Activated CD8-positive, alpha-beta memory T cell treated with anti-CD3 and anti-CD28 coated beads for 4 hours (primary cell): ENCODE measurements at places on chromosomes 2 and 18.

DNA sequence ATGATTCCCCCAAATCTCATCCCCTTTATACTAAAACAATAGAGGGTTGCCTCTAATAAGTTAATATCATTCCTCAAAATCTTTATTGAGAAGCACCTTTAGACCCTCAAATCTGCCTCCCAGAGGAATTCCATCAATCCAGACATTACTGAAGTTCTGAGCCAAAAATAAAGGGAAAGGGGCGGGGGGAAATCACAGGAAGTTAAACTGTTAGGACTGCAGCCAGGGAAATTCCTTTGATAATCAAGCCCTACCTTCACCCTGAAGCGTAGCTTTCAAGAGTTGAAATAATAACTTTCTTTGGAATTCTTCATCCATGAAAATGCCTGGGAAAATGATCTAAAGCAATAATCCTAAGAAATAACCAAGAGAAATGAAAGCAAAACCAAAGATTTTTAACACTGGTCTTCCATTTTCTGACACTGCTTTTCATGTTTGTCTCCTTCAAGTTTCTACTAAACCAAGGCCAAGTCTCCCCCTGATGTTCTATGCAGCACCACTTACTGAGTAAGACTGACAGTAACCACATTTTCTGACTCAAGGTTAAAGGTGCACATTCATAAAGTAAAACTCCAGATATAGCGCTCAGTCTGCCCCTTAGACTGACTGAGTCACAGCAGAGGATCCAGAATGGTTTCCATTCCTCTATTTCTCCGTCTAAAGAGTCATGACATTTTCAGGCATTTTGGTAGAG lies 78.2 kb downstream of the TCF4 start:
- DNase-seq, result no peak

- no peak for DNase-seq
These were observed 5.9 kb upstream of the NARS1 start for GRCh38 chr18:57627488-57627887.

DNA sequence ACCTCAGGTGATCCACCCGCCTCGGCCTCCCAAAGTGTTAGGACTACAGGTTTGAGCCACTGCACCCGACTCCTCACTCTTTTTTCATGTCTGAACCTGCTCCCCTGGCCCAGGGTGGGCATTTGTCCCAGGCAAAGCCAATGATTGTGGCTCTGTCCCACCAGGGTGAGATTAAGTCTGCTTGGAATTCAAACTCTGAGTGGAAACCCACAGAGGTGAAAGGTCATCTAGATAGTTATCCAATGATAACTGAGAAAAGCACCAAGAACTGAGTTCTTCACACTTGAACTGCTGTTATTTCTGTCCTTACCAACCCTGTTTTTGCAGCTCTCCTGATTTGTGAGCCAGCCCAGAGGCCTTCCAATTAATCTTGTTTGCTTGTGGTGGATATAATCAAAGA lies 62.4 kb upstream of the ACVR1 start:
- DNase-seq, result no peak

DNA sequence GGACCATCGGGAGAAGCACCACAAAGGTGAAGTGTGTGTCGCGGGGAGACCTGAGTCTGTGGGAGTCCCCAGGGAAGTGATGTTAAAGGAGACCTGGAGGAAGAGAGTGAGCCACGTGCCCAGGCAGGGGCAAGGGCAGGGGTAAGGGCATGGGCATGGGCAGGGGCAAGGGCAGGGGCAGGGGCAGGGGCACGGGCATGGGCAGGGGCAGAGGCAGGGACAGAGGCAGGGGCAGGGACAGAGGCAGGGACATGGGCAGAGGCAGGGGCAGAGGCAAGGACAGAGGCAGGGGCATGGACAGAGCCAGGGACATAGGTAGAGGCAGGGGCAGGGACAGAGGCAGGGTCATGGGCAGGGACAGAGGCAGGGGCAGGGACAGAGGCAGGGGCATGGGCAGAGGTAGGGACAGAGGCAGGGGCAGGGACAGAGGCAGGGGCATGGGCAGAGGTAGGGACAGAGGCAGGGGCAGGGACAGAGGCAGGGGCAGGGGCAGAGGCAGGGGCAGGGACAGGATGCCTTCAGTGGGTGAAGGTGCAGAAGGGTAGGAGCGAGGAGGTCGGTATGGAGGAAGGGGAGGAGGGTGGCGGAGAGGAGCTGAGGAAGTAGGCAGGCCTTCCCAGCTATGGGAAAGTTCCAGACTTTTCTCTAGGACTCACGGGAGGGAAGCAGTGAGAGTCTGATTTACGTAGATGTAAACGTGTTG lies 33.3 kb downstream of the NTSR2 start:
- no peak for DNase-seq

DNA sequence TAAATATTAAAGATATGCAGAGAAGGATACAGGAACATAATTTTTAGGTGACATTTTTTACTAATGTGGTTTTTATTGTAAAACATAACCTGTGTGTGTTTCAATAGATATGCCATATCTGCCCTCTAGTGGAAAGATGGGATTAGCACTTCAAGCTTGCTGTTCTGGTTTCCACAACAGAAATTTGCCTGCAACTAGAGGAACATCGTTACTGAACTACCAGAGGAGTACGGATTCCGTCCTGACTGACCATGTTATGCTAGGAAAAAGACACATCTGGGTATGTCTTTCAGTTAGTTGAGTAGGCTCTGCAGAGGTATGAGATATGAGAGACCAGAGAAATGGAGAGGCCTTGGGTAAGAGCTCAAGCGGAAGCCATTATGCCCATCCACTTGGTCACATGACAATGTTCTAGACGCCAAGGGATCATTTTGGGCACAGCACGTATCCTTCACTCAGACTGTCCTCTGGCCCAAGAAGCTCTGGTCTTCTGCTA lies 104.9 kb downstream of the MBD2 start:
- no peak for DNase-seq

DNA sequence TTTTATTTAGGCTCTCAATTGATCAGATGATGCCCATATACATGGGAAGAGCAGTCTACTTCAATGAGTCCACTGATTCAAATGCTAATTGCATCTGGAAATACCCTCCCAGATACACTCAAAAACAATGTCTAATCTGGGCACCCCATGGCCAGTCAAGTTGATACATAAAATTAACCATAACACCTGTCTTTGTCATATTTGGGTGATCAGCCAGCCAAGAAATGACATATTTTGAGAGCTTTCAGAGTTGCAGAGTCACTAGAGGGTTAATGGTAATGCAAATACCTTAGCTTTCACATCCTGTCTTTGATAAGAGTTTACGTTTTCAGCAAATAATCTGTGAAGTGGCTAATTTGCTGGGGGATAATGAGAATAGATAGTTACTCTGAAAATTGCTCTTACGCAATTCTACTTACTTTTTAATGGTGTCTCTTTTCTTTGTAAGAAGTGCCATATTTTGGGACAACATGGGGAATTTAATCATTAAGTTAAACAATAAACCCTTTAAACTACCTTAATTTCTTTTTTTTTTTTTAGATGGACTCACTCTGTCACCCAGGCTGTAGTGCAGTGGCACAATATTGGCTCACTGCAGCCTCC lies 49.1 kb downstream of the CCDC195 start:
- DNase-seq, result no peak

DNA sequence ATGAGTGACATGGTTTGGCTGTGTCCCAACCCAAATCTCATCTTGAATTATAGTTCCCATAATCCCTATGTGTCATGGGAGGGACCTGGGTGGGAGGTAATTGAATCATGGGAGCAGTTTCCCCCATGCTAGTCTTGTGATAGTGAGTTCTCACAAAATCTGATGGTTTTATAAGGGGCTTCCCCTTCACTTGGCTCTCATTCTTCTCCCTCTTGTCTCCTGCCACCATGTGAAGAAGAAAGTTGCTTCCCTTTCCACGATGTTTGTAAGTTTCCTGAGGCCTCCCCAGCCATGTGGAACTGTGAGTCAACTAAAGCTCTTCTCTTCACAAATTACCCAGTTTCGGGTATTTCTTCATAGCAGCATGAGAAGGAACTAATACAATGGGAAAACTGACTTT lies 14.0 kb downstream of the DNAH7 start:
- DNase-seq, result no peak

- DNase-seq, result no peak
These were observed 582.4 kb upstream of the RAB6C start for GRCh38 chr2:129396980-129397599.

DNA sequence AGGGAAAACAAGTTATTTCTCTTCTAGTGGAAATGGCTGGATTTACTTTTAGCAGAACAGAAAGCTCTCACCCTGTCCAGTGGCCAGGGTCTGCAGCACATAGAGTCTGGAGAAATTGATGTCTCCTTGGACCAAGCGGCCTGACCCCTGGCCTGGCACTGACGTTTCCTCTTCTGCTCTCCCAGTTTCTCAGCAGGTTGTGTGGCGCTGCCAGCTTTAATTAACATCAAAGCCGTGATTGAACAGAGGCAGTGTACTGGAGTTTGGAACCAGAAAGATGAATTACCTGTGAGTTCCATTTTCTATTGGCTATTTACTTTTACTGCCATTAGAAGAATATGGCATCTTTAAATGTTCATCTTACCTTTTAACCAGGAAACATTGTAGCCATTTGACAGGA lies 20.9 kb downstream of the CD8A start:
- DNase-seq, result no peak

DNA sequence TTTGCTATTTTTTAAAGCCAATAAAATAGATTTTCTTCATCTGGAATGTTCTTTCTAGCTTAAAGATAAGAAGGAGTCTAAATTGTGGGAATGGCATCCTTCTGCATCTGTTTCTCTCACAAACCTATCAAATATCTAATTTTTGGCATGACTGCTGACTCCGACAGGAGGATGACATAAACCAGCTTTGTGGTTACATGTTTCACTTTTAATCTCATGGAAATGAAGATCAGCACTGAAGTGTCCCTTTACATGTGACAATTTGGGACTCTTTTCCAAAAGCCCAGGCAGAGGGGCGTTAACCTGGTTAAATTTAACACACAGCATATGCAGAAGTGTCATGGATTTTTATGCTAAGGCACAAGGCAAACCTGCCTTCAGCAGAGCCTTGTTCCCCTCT lies 694.7 kb downstream of the ARHGAP15 start:
- DNase-seq, result no peak

DNA sequence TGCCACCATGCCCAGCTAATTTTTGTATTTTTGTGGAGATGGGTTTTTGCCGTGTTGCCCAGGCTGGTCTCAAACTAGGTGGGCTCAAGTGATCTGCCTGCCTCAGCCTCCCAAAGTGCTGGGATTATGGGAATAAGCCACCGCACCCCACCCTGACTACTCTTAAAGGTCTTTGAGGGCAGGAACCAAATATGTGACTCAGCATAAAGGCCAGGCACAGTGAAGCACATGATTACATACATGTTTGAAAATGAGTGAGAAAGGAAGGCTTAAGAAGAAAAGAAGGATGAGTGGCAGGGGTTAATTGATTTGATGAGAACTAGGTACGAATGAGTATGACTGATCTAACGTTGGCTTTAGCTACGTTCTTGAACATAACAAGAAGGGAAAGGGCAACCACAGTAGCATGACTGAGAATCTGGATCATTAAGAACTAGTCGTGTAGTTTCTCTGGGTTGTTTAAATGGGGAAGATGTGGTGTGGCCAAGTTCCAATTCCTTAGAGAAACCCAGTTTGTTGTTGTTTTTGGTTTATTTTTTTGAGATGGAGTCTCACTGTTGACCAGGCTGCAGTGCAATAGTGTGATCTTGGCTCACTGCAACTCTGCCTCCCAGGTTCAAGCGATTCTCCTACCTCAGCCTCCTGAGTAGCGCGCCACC lies 6.8 kb downstream of the RESP18 start:
- no peak for DNase-seq

DNA sequence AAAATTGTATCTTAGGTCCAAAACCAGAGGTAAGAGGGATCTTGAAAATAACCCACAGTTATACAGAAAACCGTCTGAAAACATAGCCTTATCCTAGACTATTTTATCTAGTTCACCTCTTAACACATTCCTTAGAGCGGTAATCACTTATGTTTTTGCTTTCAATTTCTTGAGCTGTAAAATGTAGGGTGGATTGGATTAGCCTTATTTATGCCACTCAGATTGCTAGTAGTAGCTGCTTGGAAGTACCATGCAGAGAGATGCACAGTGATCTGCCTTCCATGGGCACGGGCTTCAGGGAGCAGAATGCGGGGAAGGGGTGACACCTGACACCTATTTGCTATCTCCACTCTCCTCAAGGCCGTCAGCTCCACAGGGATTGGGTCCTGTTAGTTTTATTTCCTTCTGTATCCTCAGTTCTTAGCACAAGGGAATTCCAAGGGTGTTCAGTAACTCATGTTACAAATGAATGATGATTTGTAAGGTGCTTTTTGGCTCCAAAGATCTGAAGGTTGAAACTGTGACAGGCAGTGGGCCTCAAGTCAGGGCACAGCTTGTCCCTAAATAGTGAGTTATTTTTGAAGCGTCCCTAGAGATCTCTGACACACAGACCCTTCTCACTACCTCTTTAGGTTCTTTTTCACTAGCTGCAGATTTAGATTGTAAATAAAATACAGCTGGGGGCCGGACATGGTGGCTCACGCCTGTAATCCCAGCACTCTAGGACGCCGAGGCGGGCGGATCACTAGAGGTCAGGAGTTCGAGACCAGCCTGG lies 64.0 kb upstream of the PMAIP1 start:
- no peak for DNase-seq

- DNase-seq, result no peak
These were observed 262.4 kb upstream of the CHST9 start for GRCh38 chr18:27447451-27447881.

DNA sequence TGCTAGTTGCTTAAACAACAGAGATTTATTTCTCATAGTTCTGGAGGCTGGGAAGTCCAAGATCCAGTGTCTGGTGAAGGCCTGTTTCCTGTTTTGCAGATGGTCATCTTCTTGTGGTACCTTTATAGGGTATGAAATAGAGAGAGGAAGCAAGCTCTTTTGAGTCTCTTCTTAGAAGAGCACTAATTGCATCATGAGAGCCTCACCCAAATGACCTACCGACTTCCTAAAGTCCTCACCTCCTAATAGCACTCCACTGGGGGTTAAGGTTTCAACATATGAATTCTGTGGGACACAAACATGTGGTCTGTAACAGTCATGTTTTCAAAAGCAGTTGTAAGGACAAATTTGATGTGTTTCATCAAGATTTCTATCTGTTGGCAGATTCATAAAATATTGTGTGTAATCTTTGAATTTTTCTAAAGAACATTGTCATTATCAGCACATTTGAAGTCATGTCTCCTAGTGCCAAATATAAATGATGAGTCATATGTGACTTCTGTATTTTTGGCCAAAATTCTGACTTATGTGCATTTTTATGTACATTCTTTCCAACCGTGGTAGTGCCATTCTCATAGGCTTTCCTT lies 45.3 kb downstream of the CD28 start:
- no peak for DNase-seq

- DNase-seq, result no peak
These were observed 115.6 kb downstream of the IRS1 start for GRCh38 chr2:226683944-226684562.

GRCh38 chr18:3747176-3747973 lies 297.4 kb downstream of the TGIF1 start:
- DNase-seq, result no peak

GRCh38 chr2:62663920-62664795 lies 41.4 kb upstream of the EHBP1 start:
- DNase-seq, result no peak

- no peak for DNase-seq
These were observed 11.2 kb downstream of the ATP8B1 start for GRCh38 chr18:57791911-57792310.
